ENCODE measurements at places on chromosomes 3 and 15. TPM values are rescaled to one million over a fixed set of nuclear protein-coding genes. Genes with fewer than 3 reads are reported as not detected.

- DNase-seq: no peak
Observed at GRCh38 chr3:106533093-106533787, 664.4 kb upstream of the CBLB start.

- no peak for DNase-seq
Observed at GRCh38 chr3:169575381-169575780, 88.1 kb downstream of the MECOM start.

- DNase-seq: no peak
Observed at GRCh38 chr3:81923038-81923437, 161.6 kb upstream of the GBE1 start.

DNA sequence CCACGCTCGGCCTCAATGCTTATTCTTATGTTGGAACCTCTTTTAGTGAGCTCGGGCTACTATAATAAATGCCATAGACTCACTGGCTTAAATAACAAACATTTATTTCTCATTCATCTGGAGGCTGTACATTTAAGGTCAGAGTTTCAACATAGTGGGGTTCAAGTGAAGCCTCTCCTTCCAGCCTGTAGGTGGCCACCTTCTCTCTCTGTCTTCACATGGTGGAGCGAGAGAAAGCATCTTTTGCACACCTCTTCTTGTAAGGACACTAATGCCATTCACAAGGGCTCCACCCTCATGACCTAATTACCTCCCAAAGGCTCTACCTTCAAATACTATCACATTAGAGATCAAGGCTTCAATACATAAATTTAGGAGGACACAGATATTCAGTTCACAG, 520.3 kb upstream of the EPHA6 start:
- no peak for DNase-seq

- no peak for DNase-seq
Observed at GRCh38 chr3:194671511-194671899, 486 bp downstream of the LSG1 start.

- peak; percentile 71 for DNase-seq
Observed at GRCh38 chr15:74438721-74439316, 5.1 kb upstream of the SEMA7A start.

GRCh38 chr3:16456784-16457415, 56.6 kb downstream of the RFTN1 start:
- peak; percentile 35 for DNase-seq

GRCh38 chr15:99703603-99704443, 29.4 kb downstream of the LYSMD4 start:
- DNase-seq: no peak

DNA sequence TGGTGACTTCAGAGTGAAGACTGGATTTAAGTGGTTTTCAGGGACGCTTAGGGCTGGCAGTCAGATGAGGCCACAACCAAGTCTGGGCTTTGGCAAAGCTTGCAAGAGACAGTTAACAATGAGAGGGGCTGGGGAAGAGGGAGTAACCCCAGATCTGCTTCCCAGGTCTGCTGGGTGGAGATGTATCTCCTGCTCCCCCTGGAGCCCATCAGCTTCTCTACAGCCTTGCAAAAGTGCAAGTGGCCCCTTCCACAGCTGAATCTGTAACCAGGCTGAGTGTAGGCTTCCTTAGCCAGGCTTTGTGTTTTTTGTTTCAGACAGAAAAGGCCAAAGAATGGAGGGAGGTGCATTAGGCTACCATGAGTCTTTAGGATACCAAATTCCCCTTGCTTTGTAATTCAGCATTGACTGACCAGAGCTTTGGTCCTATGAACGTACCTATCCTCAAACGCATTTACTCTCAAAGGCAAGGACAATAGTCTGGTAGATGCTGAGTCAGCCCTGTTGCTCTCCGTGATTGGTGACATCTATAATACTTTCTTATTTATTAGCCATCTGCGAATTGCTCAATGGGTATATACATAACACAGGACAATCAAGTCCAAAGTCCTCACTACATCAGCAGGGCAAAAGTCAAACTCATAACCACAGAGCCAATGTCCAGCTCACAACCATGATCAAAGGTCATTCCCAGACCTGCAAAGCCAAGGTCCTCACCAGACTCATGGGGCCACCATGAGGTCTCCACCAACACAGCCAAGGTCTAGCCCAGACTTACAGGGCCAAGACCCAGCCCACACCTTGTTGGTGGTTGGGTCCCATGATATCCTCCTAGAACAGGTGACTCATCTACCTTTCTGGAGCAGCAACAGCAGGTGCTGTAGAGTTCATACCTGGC, 17.1 kb downstream of the CCDC13 start:
- peak; percentile 16 for DNase-seq

- DNase-seq: no peak
Observed at GRCh38 chr3:16596352-16597032, 8.7 kb downstream of the DAZL start.

DNA sequence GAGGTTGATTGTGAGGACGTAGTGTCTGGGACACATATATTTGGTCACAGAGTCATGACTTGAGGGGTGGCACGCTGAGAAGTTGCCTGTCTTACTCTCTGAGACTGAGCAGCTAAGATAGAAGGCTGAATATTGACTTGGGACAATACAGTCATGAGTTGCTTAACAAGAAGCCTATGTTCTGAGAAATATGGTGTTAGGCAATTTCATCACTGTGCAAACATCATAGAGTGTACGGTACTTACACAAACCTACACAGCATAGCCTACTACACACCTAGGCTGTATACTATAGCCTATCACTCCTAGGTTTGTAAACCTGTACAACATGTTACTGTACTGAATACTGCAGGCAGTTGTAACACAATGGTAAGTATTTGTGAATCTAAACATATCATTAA, 30.3 kb upstream of the SPESP1 start:
- no peak for DNase-seq

The DNAH12 gene
- 4.4 TPM for total RNA-seq

The ARNT2 gene
- total RNA-seq: 10.4 TPM

The AGBL1 gene
- 0.07 TPM for total RNA-seq

The CACNA1D gene
- 97.5 TPM for total RNA-seq

The NR2F2 gene
- 65.9 TPM for total RNA-seq

The KBTBD12 gene
- 2.8 TPM for total RNA-seq

The ARGFX gene
- total RNA-seq: not detected

The CHRNB4 gene
- total RNA-seq: not detected

The FBLN2 gene
- 49.4 TPM for total RNA-seq

The KCNMB2 gene
- 0.51 TPM for total RNA-seq

The TTC14 gene
- 90.1 TPM for total RNA-seq

The TNNC1 gene
- total RNA-seq: 3.4 TPM
